Motor neuron (in vitro differentiated cells): ENCODE measurements at places on chromosomes 4 and X.

DNA sequence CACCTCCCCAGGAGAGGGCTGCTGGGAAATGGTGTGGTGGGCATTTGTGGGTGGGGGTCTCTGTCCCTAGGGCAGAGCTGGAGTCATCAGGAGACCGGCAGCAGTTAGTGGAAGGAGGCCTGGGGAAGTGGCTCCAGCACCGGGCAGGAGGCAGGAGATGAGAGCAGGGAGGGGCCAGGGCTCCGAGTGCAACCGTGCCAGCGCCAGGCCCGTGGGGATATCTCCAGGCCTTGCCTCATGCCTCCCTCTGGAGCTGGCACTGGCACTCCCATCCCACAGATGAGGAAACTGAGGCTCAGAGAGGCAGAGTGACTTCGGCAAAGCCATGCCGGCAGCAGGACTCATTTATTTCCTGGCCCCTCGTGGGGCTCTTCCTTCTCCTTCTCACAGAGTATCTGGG, 83.5 kb downstream of the HMX1 start:
- ATAC-seq: no peak

GRCh38 chr4:52001616-52002015, 18.5 kb downstream of the LRRC66 start:
- no peak for ATAC-seq

- no peak for ATAC-seq
Observed at GRCh38 chr4:139184129-139184528, 7.1 kb upstream of the ELF2 start.

DNA sequence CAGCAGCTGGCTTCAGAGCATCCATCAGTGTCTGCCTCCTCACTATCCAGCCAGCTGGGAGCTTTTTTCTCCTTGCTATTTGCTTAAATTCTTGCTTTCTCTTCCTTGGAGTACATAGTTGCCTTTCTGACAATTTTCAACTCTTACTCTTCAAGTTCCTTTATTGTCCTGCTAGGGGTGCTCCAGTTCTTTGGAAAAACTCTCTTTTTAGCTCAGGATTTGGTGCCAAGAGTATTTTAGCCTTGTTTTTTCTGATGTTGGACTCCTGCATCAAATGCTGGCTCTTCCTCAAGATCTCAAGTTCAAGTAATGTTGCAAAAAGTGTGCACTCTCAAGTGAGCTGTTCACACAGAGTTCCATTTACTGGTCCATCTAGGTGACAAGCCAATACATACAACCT, 126.4 kb downstream of the KDR start:
- ATAC-seq: peak; percentile 48

GRCh38 chr4:122806981-122807679, 19.5 kb upstream of the FGF2 start:
- peak; percentile 85 for ATAC-seq

- ATAC-seq: no peak
Observed at GRCh38 chrX:41110801-41111625, 25.8 kb downstream of the USP9X start.

GRCh38 chr4:22179124-22179874, 230.7 kb upstream of the KCNIP4 start:
- peak; percentile 78 for ATAC-seq

GRCh38 chrX:118714521-118714920, 12.9 kb upstream of the IL13RA1 start:
- no peak for ATAC-seq

- ATAC-seq: no peak
Observed at GRCh38 chr4:136741468-136741867, 790.8 kb downstream of the PCDH18 start.

DNA sequence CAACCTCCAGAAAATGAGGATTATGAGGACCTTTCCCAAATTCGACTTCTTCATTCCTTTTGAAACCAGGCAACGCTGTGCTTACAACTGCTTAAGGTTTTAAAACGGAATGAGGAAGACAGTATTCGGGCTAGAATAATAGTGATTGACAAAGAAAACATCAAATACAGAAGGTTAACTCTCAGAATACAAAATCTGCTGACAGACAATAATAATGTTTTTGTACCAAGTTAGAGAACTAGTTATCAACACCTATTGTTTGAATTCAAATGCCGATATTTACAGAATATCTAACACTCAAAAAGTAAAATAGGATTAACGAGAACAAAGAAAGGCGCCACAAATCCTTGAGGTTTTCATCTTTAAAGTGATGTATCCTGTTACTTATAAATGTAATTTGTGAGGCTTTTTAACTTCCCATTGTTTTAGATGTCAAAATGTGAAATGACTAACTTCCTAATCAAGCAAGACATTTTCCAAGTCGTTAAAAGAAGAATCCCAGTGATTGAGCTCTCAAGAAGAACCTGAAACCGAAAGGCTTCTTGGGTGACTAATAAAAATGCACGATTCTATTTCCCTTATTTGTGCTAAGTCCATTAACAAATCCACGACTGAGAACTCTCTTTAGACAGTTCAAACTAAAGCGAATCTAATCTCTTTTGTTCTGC, 118.3 kb downstream of the SORBS2 start:
- ATAC-seq: no peak

DNA sequence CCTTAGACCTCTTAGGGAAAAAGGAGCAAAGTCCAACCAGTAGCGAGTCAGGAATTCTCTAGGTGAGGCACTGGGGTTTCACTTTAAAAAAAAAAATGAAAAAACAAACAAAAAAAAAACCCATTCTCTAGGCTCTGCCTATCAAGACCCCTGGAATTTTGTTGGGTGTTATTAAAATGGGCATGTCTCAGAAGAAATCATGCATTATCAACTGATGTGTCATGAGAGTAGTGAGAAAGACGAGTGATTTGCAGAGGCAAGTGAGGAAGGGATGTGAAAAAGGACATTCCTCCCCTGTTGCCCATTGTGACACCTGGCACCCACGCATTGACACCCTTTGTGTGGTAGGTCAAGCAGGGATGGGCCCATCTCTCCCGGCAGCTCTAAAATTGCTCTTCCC, 78.9 kb downstream of the AASDH start:
- ATAC-seq: no peak
